ENCODE measurements at places on chromosomes 4 and X.

DNA sequence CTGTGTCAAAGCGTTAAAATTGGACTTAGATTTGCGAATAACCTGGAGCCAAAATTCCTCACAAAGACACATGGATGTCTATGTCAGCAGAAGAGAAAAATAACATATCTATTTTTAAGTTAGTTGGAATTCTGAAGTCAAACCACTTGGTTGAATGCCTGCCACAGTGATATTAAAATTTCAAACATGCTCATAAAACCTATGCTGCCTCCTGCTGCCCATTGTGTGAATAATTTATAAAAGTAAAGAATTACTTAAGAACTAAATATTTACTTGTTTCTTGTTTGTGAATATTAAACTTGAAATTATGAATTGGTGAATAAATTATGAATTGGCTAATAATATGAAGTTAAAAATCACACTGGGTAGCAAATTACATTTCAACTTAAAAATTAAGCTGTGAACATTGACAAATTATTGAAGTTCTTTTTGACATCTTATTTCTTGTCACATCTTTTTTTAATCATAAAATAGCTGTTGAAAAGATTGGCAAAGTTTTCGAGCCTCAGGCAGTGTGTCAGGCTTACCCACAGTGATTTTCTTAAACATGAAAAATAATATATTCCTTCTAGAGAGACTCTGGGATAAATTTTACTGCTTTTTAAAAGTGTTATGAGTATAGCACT lies 35.4 kb downstream of the FABP2 start:
- DNase-seq, result no peak

DNA sequence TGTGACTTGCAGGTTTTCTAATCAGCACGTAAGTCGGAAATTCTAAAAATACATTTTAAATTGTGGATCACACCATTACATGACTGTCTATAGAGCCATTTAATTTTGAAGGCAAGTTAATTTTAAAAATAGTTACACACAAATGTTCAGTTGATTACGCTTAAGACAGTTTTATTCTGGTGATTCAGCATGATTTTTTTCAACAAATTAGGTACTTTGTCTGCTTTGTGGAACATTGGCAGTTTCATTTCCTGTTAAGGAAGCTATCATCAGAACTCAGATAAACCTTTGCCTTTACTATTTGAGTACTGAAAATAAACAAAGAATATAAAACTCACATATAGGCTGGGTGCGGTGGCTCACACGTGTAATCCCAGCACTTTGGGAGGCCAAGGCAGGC lies 19.5 kb downstream of the SAT1 start:
- no peak for DNase-seq

GRCh38 chrX:129540068-129540653 lies at the start of gene OCRL:
OCRL (plus strand) TSS chrX:129540259; CDS start chrX:129540440, 181 bp downstream.
- peak; percentile 11 for DNase-seq

- DNase-seq, result peak; percentile 18
These were observed 14.7 kb downstream of the NDP start for GRCh38 chrX:43958529-43958928.

DNA sequence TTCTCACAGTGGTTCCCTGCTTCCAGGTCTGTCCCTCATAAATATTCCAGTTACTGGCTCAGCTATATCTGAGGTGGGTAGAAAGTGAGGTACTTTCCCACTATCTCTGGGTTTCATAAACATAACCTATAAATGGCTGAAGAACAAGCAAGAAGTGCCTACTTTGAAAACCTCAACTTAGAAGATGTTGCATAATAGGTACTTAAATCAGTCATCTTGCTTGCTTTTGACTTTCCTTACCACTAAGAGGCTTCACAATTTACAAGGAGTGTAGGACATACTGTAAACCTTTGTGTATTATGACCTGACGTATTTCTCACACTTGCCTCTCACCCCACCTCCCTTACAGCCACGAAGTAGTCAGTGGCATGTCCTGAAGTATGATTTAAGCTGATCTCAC lies 145.9 kb downstream of the PCDH19 start:
- DNase-seq, result no peak

Data from amniotic stem cell (primary cell).